Suprapubic skin (tissue), 4 donors: ENCODE measurements at places on chromosomes 1 and 21.

DNA sequence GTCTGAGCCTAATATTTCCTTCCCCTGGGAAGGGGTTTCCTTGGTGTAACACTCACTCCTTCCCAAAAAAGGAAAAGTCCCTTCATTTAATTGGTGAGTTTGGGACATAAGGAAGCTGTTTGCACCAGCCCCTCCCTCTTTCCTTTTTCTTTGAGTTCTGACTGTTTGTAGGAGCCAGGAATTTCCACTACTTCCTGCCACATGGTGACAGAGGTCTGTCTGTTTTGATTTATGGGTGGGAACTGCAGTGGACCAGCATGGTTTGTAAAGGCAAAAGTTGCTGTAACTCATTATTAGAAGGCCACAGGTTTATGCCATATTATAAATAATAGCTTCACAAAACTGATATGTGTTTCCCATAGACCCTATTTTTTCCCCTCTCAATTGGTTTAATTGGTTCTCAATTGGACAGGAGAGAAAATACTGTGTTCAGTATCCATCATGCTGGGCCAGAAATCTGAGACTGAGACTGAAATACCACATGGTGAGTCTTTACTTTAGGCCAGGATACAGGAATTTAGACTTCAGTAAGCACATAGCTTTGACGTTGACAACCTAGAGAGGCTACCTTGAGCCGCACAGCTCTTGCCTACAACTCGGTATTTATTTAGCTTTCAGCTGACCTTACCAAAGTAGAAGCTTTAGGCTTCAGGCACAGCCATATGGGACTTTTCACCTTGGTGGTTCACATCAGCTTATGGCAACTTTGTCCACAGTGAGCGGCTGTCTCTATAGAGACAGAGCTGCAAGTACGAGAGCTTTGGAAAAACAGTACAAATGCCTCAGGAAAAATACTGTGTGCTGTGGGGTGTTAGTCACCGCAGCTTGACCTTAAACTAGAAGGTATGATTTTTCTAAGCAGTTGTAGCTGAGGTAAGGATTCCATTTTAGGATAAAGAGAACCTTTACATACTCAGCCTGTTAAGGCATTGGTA, 40.0 kb upstream of the RGS7 start:
- no peaks in the 10 kb centered on the region for H3K4me1 ChIP-seq
- no peaks in the 10 kb centered on the region for H3K36me3 ChIP-seq
- no peak for DNase-seq
- H3K27me3 ChIP-seq: no peaks in the 10 kb centered on the region

DNA sequence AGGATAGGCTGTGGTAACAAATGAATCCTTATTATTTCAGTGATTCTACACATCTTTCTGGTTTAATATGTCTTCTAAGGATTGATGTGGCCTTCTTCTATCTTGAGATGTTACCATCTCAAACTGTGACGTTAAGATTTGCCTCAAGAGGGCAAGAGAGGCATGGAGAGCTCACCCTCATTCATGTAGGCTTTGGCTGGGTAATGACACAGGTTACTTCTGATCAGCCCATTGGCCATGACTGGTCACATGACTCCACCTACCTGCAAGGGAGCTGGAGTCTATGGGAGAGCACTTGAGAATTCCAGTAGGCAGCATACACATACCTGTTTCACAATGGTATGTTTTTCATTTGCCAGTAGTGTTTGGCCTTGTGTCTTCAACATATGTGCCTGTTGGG, 30.0 kb downstream of the CACHD1 start:
- no peak overlapping the region for H3K4me3 ChIP-seq
- no peak overlapping the region for H3K27ac ChIP-seq
- DNase-seq: no peak
- H3K4me1 ChIP-seq: peaks cover 40% of the 10 kb centered on the region
- H3K27me3 ChIP-seq: no peaks in the 10 kb centered on the region
- no peaks in the 10 kb centered on the region for H3K36me3 ChIP-seq

DNA sequence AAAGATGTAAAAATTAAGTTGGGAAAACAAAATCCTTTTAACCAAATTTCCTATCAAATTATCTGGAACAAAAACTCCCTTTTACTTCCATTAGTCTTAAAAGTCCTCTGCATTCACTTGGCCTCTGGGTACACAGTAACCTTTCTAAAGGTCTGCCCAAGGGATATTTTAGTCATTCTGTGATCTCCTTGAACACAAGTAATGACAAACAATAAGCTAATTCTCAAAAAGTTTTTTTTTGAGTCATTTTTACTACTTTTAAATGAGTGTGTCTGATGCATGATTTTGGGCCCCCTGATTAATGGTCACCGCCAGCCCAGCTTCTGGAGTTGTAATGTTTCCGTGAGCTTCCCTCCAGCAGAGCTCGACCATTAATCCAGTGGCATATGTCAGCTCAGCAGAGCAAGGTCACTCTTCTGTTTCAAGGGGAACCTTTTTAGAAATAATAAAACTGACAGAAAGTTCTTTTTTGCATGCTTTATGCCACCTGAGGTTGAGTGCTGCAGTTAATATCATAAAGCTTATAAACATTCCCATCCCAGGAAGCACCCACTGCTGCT, 14.3 kb downstream of the SAMSN1 start:
- no peaks in the 10 kb centered on the region for H3K4me1 ChIP-seq
- DNase-seq: no peak

GRCh38 chr1:150895618-150896017, 8.7 kb downstream of the CTXND2 start:
- DNase-seq: no peak
- no peaks in the 10 kb centered on the region for H3K4me1 ChIP-seq
- no peaks in the 10 kb centered on the region for H3K27me3 ChIP-seq
- H3K27ac ChIP-seq: no peak overlapping the region
- H3K4me3 ChIP-seq: no peak overlapping the region
- no peaks in the 10 kb centered on the region for H3K36me3 ChIP-seq

DNA sequence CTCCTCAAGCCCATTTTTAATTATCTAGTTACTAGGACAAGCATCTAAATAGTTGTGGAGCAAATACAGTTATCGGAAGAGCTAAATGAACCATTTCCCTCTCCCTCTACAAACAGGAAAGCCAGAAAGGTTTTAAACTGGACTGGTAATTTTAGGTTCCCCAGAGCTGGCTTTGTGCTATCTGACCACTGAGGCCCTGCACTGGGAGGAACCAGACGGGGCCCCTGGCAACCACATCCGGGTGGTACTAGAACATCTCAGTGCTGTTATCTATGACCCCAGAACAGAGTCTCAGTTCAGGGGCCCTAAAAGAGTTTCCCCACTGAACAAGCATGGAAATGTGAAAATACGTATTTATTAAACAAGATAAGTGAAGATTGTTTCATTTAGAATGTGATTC, 7.7 kb upstream of the RSPH1 start:
- no peak overlapping the region for H3K27ac ChIP-seq
- H3K4me1 ChIP-seq: no peaks in the 10 kb centered on the region
- no peaks in the 10 kb centered on the region for H3K27me3 ChIP-seq
- no peaks in the 10 kb centered on the region for H3K36me3 ChIP-seq
- DNase-seq: no peak
